ENCODE measurements at places on chromosomes 16 and 17.

GRCh38 chr17:56891751-56892150 lies 22.1 kb downstream of the TRIM25 start:
- DNase-seq = no peak

GRCh38 chr17:17576772-17577234 lies 14.7 kb downstream of the PEMT start:
- no peak for DNase-seq

DNA sequence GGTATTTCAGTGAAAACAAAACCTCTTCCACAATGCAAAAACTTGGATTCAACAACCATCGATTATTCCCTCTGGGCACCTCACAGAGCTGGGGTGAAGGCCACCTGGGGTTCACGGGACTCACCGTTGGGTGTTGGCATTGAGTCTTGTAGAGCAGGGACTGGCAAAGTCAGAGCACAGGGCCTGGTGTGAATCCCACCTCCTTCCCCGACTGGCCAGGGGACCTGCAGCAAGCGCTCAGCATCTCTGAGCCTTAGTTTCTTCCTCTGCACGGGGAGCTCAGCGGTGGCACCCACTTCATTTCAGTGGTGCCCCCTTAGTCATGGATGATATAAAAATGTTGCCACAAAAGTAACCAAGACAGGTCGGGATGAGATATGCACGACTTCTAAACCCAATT lies 100.4 kb downstream of the METRNL start:
- no peak for DNase-seq

DNA sequence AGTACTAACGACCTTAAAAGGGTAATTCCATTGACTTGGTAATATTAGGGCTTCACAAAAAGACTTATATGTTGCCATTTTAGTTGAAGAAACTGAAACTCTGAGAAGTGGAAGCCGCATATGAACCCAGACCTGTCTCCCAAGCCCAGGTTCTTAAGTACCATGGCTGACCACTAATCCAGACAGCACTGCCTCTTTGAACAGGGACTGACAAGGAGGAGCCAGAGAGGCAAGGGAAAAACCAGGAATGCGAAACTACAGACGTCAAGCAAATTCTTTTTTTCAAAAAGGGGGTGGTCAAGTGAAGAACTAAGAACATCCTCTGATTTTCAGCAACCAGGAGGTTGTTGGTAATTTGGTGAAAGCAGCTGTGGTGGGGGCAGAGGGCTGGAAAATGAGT lies 15.2 kb downstream of the CYB5D1 start:
- DNase-seq = no peak

DNA sequence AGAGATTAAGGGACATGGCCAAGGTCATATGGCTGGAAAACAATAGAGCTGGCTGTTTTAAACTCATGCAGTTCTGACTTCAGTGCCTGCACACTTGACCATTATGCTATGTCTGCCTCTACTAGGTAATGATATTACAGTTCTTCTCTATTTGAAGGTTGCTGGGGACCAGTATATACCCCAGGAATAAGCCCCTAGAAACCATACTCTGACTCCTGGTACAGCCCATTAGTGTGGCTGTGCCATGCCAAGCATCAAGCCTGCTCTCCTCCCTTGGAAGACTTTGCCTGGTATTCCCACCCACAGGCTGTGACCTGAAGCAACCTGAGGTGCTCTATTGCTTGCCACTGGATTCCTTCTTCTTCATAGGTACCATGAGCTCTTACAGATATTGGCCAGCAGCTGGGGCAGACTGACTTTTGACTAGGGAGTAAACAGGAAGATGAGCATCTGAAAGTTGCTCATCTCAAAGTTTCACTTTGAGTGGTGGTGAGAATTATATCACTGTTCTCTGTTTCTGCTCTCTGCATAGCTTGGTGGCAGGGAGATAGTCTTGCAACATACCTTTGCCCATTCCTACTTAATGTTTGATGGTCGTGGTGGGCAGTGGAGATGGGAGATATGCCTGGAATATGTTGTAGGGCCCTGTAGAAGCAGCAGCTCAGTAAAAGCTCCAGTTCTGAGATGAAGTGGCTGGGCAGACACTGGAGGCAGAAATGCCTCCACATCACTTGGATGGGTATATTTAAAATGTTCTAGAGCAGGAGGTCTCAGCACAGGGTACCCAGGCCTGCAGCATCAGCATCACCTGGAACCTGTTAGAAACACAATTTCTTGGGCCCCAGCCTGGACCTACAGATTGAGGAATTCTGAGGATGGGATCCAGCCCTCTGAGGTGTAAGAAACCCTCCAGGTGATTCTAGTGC lies 274.7 kb downstream of the HS3ST4 start:
- DNase-seq = no peak

- no peak for DNase-seq
These were observed 5.7 kb upstream of the HID1 start for GRCh38 chr17:74978240-74978639.

- no peak for DNase-seq
These were observed 54.5 kb downstream of the GTF3C1 start for GRCh38 chr16:27495191-27495590.

DNA sequence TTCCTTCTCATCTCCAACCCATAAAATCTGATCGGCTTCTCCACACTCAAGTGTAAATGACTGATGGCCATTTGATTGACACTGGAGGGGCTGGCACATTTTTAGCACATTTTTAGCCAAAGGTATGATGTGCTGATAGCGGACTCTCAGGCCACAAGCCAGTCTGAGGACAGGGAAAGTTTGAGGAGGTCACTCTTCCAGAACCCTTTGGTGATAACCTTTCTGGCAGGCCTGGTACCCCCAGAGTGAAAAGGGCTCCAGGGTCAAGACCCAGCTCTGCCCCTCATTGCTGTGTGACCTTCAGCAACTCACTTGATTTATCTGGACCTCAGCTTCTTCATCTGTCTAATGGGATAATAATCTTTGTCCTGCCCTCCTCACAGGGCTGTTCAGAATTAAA lies 1.7 kb upstream of the NLRC5 start:
- DNase-seq = no peak

GRCh38 chr17:56290802-56291118 lies 137.5 kb downstream of the ANKFN1 start:
- DNase-seq = no peak

DNA sequence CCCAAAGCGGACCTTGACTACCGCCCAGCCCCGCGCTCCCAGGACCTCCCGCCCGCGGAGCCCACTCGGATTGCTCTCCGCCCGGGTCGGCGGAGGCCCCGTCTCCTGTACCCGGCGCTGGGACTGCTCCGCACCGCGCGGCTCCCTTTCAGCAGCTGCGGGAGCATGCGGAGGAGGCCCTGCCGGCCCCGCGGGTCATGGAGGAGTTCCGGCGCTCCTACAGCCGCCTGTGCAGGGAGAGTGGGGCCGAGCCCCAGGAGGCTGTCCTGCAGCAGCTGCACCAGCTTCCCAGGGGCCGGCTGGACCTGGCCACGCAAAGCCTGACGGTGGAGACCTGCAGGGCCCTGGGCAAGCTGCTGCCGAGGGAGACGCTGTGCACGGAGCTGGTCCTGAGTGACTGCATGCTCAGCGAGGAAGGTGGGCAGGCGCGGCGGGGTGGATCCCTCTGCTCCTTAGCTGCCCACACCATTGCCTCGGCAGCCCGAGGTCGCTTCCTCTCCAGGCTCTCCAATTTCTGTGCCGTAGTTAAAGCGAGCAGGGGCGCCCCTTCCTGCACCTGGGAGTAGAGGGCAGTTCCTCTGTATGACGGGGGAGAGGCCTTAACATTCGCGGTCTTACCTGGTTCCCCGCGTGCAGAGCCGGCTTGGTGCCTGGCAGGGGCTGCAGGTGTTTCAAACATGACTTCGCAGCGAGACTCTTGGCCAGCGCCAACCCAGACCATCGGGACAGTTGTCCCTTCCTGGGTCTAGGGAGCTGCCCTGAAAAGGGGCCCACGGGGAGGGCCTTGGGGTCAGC lies 539 bp downstream of the LRRC45 start:
- no peak for DNase-seq

DNA sequence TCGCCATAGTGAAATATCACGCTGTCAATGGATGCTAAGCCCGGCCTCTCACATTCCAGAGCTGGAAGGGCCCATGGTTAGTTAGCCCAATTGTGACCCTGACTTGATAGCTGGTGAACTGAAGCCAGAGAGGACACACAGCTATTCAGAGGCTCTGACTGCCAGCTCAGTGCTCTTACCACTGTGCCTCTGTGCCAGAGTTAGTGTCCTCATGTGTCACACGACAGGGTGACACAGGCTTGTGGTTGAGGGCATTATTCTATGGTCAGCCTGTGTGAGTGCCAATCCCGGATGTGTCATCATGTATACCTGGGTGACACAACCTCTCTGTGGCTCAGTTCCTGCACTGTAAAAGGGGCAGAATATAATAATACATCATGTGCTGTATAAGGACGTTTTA lies 2.5 kb upstream of the MT1X start:
- DNase-seq = no peak

- DNase-seq = no peak
These were observed 1357.4 kb upstream of the GOT2 start for GRCh38 chr16:60091529-60091928.

DNA sequence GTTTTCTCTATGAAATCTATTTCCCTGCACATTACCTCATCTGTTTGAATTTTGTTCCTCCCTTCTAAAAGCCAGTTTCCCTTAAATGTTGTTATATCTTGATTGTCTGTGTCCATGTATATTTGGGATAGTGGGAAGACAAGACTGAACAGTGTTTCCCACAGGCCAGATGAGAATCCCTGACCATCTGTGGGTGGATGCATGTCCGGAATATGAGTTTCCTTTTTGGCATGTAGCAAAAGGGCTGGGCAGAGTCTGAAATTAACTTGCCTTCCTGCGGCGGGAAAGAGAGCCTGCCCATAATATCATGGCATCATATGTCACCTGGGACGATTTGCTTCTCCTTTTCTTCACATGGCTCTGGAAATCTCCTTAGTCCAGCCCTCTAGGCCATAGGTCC lies 385.8 kb upstream of the MAF start:
- DNase-seq = no peak

- DNase-seq = no peak
These were observed 7.3 kb downstream of the THRA start for GRCh38 chr17:40069751-40070708.

- DNase-seq = no peak
These were observed 709 bp downstream of the STAT5A start for GRCh38 chr17:42288803-42289610.

GRCh38 chr16:10629592-10629963 lies 49.2 kb upstream of the EMP2 start:
- no peak for DNase-seq

- peak; percentile 22 for DNase-seq
These were observed 11.0 kb downstream of the PHB1 start for GRCh38 chr17:49403514-49404289.

GRCh38 chr16:77227745-77228144 lies 28.5 kb downstream of the SYCE1L start:
- DNase-seq = no peak

DNA sequence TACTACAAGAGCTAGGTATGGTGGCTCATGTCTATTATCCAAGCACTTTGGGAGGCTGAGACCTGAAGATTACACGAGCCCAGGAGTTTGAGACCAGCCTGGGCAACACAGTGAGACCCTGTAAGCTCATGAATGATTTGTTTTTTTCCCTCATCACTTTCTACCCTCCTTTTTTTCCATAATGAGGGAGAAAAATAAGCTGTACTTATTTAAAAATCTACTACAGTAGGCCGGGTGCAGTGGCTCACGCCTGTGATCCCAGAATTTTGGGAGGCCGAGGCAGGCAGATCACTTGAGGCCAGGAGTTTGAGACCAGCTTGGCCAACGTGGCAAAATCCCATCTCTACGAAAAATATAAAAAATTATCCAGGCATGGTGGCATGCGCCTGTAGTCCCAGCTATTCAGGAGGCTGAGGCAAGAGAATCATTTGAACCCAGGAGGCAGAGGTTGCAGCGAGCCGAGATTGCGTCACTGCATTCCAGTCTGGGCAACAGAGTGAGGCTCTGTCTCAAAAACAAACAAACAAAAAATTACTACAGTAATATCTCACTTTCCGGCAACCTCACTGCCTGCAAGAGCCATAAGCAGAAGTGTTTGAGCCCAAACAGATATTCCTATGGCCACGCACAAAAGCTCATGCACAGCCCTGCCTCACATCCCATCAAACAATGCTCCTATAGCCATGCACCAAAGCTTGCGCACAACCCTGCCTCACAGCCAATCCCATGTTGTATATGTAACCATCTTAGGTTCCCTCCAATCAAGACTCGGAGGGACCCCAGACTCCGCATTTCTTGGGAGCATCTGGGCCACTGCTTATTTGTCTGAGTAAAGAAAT lies 37.4 kb downstream of the TK2 start:
- no peak for DNase-seq

DNA sequence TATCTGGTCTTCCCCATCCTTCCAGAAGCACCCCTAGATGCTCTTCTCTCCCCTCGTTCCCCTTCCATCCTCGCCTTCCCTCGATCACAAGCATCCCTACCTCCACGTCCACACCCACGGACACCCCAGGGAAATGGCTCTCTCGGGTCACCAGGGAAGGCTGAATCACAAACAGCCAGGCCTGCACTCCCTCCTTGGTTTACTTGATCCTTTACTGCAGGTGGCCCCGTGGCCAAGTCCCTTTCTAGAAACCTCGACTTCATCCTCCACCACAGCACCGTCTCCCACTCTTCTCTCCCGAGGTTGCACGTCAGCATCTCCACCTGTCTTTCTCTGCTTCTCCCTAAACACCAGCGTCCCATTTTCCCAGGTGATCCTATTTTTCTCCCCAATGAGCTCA lies 6.5 kb upstream of the RBFOX3 start:
- no peak for DNase-seq

DNA sequence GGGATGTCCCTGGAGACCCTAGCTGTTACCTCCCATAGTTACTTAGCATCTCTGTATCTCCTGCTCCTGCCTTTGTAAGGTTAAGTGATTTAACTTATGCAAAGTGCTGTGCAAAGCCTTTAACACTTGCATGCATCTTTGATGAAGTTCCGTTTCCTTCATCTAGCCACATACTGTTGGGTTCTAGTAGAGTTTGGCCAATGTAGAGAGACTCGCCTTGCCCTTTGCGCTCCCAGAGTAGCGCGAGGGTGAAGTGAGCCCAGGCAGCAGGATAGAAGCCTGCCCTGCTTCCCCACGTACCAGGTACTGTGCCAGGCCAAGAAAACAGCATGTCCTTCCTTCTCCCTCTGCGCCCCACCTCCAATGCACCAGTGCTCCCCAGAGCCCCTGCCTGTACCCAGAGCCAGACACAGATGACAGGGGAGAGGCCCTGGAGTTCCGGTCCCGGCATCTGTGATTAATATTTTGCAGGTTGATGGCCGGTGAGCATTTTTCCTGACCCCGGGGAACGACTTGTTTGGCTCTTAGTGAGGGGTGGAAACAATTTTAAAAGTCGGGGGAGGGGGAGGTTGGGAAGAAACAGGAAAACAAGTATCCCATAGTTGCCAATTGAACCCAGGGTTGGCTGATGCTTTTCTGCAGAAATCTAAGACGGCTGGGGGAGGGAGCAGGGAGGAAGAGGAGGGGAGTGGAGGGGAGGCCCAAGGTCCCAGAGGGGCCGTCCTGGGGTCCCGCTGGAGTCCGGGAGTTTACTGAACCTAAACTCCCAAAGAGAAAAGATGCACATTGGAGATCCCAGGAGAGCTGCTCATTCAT lies 13.1 kb upstream of the CDC42EP4 start:
- DNase-seq = no peak
